Stimulated activated CD4-positive, alpha-beta T cell treated with anti-CD3 and anti-CD28 coated beads, TNF-alpha, amount 100 ng/mL, for 1 hour (primary cell): ENCODE measurements at places on chromosomes 2 and 18.

GRCh38 chr18:23259701-23260681 is 124.7 kb downstream of the CABLES1 start:
- DNase-seq = no peak

DNA sequence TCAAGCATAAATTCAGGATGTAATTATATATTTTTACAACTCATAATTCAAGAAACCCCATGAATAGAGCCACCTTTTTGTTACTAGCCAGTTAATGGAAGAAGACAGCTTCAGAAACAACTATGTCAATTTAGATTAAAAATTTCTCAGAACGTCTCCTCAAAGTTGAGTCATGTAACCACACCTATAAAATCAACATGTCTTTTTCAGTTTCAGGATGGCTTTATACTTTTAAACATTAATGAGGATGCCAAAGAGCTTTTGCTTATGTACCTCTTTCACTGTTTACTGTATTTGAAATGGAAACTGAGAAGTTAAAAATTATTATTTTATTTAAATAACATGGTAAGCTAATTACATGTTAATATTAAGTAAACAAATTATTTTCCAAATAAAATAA is 280.1 kb downstream of the PTH2R start:
- DNase-seq = no peak

DNA sequence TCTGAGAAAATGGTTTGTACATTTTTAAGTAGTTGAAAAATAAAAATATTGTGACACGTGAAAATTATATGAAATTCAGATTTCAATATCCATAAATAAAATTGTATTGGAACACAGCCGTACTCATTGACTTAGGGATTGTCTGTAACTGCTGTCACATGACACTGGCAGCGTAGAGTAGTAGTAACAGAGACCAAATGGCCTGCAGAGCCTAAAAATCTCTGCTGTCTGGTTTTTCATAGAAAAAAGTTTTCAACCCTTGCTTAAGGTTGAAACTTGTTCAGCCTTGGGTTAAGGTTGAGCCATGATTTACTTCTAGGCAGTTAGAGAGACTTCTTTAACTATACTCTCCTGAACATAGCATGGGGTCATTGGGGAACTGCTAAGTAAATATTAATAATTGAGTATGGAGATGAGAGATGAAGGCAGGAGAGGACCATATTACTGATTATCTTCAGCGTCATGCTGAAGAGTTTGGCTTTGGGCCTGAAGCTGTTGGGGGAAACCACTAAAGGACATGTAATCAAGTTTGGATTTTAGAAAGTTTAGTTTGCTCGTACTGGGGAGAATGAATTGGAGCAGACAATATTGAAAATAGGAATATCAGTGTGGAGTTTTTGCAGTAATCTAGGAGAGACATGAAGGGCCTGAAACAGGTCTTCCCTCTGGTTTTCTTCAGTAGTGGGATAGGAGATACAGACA is 16.2 kb downstream of the EML4 start:
- no peak for DNase-seq

DNA sequence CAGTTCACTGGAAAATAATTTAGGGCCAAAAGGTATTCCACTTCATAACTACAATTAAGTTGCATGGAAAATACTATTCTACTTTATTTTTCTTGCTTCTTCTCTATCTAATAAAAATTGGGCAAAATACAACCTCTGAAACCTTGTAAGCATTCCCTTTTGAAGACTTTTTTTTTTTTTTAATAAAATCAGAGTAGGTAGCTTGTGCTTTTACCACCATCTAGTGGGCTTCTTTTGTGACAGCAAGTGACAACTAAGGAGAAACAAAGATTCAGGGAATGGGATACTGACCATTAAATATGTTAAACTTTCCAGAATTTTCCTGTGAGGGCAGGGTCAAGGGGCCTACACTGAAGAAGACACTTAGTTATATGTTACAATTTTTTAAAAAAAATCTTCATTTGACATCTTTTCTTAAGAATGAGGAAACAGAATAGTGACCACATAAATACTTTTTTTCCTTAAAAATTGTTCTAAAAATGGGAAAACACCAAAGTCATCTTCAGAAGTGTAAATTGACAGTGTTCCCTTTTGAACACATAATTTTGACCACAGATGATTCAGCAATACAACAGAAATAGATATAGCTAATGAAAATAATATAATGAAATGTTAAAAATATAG is 1183.2 kb upstream of the ACVR2A start:
- no peak for DNase-seq

GRCh38 chr2:21571686-21572085 is 447.9 kb downstream of the TDRD15 start:
- no peak for DNase-seq
